ENCODE measurements at places on chromosomes 13 and 19.

GRCh38 chr19:16497042-16497441, 848 bp downstream of the C19orf44 start:
- no peak for DNase-seq

DNA sequence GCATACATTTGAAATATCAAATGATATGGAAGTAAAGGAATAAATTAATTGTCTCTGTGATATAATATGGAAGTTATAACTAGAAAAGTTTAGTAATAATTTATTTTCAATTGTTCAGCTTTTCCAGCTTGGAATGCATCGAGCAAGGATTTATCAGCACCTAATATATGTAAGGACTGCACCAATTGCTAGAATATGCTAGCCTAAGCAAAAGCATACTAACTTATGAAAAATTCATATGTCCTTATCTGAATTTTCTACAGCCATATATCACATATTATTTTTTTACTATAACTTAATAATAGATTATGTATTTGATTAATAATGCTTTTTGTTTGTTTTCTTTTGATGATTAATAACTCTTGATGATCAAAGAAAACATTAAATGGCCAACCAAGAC, 849.2 kb upstream of the GPC6 start:
- DNase-seq: no peak

DNA sequence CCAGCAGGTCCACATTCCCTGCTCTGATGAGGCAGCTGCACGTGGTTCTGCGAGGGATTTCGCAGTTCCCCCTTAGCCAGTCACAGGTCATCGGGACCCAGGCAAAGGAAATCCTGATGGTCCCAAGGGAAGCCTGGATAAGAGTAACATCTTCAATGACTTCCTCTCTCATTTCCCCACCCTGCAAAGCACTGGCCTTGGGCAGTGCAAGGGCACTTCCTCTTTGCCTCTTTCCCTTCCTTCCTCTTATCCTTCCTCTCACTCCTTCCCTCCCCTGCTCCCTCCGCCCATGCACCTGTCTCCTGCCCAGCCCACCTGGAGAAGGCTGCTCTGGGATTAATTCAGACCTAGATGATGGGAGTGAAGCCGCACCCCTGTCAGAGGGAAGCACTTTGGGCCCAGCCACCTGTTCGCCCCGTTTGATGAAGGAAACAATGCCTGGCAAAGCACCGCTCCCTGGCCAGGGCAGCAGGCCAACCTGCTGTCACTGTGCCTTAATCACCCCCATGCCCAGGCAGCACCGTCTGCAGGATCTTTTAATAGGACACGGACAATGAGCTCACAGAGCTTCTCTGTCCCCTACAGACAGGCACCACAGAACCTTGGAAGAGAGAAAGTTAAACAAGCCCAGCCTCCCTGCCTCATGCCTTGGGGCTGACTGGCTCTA, 113.5 kb upstream of the PABPC3 start:
- DNase-seq: no peak

DNA sequence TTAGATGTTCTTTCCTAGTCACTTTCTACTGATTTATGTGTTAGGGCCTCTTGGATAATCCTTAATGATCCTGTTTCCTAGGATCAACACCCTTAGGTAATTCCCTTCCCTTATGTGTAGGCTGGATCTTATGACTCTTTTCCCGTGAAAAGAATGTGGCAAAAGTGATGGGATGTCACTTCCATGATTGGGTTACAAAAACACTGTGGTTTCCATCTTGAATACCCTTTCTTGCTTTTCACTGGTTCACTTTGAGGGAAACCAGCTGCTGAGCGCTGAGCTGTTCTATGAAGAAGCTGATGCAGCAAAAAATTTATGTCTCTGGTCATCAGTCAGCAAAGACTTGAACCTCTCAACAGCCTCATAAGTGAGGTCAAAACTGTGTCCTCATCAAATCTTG, 609.4 kb downstream of the OLFM4 start:
- no peak for DNase-seq

GRCh38 chr19:19566306-19566705, 28.2 kb downstream of the CILP2 start:
- no peak for DNase-seq

DNA sequence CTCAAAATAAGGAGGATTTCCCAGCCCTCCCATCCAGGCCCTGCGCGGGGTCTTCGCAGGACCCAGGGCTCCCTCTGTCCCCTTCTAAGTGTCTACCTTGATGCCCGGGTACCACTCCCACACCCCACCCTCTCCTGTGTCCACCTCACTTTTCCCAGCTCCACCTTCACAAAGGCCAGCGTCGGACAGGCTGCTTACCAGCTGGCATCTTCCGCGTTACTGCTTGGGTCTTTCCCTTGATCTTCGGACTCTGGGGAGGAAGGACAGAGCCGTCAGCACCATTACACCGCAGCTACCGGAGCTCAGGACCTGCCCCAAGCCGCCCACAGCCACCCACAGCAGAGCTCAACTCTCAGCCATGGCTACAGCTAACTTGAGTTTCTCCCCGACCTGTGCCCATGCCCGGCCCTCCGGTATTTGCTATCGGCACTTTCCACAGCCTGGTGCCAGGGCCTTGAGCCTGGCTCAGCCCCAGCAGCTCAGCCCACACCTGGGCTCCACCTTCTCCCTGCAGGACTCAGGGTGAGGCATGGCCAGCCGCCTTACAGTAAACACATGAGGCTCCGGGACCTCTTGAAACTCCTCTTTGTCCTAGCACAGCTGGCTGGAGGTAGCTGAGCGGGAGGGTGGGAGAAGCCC, 3.8 kb downstream of the C13orf46 start:
- no peak for DNase-seq

- DNase-seq: peak; percentile 27
These were observed 11.2 kb upstream of the PRR19 start for GRCh38 chr19:42290523-42291434.

DNA sequence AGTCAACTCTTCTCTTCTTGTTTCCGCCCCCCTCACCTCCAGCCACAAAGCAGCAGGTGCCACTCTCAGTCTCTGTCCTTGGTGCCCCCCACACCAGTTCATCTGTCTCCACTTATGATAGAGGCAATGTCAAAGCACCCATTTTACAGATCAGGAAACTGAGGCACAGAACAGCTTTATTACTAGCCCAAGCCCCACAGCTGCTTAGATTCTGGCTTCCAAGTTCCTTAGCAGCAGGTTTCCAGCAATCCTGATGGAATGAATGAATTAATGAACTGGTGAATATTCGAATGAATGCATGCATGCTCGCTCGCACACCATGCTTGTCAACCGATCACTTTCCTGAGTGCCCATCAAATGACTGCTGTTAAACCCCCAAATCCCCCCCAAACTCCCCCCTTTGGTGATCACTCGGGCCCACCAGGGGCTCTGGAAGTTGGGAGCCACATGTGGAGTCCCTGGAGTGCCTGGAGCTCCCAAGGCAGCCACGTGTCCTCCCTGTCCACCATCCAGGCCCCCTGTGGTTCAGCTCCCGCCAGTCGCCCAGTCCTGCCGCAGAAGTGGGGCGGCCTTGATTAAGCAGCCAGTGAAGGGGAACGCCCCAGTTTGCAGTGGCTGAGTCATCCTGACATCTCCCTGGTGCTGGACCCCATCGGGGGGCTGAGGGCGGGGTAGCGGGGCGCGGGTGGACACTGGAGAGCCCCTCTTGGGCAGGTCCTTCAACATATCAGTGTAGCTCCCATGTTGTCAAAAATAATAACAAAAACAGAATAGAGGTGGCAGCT, 6.8 kb downstream of the PTPRS start:
- DNase-seq: no peak

GRCh38 chr19:409516-410242, 732 bp upstream of the C2CD4C start:
- DNase-seq: no peak

DNA sequence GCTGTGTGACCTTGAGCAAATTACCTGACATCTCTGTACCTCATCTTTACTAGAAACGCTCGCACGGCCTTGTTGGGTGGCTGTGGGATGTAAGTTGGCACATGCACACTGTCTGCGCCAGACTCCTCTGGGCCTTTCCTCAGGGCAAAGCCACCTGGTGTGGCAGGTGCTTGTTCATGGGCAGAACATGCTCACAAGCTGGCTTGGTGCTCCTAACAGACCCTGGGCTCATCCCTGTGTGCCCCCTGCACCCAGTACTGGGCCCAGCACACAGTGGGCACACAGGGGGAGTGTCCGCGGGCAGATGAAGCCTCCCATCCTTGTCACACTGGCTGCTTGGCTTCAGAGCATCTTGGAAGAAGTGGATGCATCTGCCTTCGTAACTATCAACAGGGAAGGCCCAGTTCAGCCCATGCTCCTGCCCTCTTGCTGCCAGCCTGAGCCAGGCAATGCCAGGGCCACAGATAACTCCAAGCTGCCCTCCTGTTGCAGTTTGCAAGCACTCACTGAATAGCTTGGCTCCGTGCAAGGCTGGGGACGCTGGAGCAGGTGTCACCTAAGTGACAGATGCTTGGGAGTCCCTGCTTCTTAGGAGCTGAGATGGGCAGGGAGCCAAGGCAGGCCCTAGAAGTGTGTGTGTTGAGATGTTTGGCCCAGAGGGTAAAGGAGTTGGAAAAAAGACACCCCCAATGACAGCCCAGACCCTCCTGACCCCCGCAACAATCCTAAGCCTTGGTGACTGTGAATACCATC, 123.9 kb downstream of the TUBA3C start:
- no peak for DNase-seq

DNA sequence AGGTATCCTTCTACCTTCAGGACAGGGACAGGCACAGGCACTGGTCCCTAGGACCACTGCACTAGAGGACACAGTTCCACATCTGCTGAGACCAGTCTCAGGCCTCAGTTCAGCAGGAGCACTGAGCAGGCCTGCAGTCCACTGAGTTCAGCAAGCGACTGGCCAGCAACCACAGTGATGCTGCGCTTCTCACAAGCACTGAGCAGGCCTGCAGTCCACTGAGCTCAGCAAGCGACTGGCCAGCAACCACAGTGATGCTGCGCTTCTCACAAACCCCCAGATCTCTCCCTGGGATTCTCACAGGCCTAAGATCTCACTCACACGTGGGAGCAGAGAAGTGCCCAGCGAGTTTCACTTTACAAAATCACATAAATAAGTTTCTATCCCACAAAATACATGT, 140.6 kb downstream of the IRS2 start:
- no peak for DNase-seq

GRCh38 chr19:46240693-46241092, 11.2 kb downstream of the IGFL1 start:
- no peak for DNase-seq

GRCh38 chr13:75468098-75468497, 13.9 kb downstream of the TBC1D4 start:
- no peak for DNase-seq

GRCh38 chr13:101434486-101434885, 18.0 kb upstream of the ITGBL1 start:
- no peak for DNase-seq

DNA sequence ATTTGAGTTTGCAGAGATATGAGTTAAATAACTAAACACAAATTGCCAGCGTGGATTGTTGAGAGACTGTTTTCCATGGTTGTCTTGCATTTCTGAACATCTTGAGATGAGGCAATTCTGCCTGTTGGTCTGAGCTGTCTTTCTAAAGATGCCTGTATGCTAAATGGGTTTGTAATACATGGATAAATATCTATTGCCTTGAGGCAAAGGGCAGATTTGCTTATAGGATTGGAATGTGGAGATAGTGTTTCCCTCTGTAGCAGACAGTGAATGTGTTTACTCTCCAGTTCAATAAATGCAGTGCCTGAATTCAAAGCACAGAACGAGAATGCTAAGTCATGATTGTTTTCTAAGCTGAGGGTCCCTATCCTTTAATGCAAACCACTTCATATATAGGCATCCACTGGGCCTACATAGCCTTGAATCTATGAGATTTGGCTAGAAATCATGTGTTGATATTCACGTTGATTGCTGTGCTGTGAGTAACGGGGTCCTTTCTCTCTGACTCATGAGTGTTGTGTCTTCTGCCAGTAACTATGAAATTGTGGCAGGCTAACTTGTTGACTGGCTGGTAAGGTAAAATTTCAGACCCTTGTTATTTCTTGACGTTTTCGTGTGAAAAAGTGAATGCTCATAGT, 2554.8 kb downstream of the PCDH9 start:
- DNase-seq: no peak

GRCh38 chr19:50705422-50706019, 14.1 kb downstream of the SHANK1 start:
- DNase-seq: peak; percentile 28

DNA sequence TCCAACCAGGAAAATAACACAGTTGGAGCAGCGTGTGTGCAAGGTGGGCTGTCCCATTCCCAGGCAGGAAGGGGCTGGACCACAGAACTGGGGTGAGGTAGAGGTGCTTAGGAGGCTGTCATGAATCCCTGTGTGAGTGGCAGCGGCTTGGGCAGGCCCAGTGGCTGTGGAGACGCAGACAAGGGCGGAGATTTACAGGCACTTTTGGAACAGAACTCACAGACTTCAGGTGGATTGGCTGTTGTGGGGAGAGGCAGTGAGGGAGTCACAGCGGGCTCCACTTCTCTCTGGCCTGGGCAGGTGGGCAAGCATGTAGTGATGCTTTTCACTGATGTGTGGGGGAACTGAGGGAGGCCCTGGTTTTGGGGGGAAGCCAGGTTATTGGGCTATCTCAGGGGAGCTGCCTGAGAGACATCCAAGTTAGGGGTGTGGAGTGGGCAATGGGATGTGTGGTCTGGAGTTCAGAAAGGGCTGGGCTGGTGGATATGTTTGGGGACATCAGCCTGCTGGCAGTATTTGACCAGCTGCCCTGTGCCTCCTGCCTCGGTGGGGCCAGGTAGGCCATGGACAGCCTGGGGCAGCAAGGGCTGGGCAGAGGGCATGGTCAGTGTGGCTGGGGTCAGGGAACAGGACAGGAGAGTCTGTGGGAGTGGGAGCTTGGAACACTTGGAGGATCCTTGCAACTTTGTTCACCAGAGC, 27.0 kb upstream of the ZNF492 start:
- DNase-seq: no peak

DNA sequence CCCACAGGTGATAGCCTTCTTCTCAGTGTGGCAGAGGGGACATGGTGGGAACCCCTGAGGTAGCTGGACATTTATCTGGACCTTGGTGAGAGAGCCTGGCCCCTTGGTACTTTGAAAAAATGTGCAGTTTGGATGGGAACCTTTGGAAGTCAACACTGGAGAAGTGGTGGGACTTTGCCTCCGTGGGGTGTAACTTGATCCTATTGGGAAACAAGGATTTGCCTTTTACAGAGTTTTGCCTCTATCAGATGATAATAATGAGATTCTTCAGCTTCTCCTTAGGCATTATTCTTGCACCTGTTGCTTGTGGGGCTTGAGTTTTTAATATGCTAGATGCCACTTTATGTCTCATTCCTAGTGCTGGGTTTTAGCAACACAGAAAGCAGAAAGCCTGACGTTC, 99.0 kb downstream of the ERCC5 start:
- no peak for DNase-seq

- no peak for DNase-seq
These were observed 83.8 kb downstream of the FAM216B start for GRCh38 chr13:42864952-42865767.

- DNase-seq: no peak
These were observed 16.0 kb downstream of the RFX1 start for GRCh38 chr19:13990085-13990484.

- DNase-seq: no peak
These were observed 194.2 kb downstream of the POU4F1 start for GRCh38 chr13:78409172-78409571.

DNA sequence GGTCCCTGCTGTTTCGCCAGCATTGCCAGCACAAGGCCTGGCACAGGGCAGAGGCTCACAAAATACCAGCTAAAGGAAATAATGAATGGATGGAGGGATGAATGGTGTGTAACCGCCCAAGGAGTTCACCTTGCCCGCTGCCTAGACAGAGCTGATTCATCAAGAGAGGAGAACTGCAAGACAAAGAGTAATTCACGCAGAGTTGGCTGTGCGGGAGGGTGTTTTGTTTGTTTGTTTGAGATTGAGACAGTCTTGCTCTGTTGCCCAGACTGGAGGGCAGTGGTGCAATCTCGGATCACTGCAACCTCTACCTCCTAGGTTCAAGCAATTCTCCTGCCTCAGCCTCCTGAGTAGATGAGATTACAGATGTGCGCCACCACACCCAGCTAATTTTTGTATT, 3.0 kb downstream of the OPA3 start:
- no peak for DNase-seq
